Subcutaneous adipose tissue (tissue), 4 donors: ENCODE measurements at places on chromosomes 5 and 9. TPM values are rescaled to one million over a fixed set of nuclear protein-coding genes. Genes with fewer than 3 reads are reported as not detected.

ENC1 gene
- total RNA-seq, result 6.8 TPM

GRM6 gene
- not detected for total RNA-seq

TRPM3 gene
- 4.4 TPM for total RNA-seq

HSPB3 gene
- not detected for total RNA-seq

PDE6A gene
- total RNA-seq, result not detected

PDZD2 gene
- 57.7 TPM for total RNA-seq

IFNB1 gene
- not detected for total RNA-seq

EQTN gene
- not detected for total RNA-seq
